ENCODE measurements at places on chromosomes 2 and 18. TPM values are rescaled to one million over a fixed set of nuclear protein-coding genes. Genes with fewer than 3 reads are reported as not detected.

- no peaks in the 10 kb centered on the region for H3K36me3 ChIP-seq
- no peak overlapping the region for H3K27ac ChIP-seq
- H3K4me1 ChIP-seq: no peaks in the 10 kb centered on the region
- peaks cover 2% of the 10 kb centered on the region for H3K27me3 ChIP-seq
- no peak for DNase-seq
Observed at GRCh38 chr18:46531482-46531881, 125.5 kb downstream of the LOXHD1 start.

DNA sequence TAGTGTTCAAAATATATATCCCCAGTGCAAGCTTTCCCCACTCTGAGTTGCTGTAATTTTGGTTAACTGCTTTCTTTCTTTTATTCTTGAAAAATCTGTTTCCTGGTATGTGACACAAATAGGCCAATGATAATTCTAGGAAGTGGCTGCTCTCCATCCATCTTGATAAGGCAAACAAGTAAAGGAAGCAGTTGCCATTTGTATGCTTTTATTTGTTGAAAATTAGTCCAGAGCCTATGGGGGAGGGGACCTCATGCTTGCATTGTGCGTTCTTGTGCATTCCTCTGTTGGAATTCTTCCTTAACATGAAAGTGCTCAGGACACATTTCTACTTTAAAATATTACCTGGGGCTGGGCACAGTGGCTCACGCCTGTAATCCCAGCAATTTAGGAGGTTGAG lies 111.2 kb upstream of the FSHR start:
- DNase-seq: no peak
- H3K27me3 ChIP-seq: no peaks in the 10 kb centered on the region
- H3K27ac ChIP-seq: no peak overlapping the region
- no peaks in the 10 kb centered on the region for H3K36me3 ChIP-seq

GRCh38 chr2:122480501-122481243 lies 725.2 kb downstream of the TSN start:
- no peak overlapping the region for H3K4me3 ChIP-seq
- H3K27ac ChIP-seq: no peak overlapping the region
- no peaks in the 10 kb centered on the region for H3K36me3 ChIP-seq
- no peak for DNase-seq
- H3K27me3 ChIP-seq: no peaks in the 10 kb centered on the region

DNA sequence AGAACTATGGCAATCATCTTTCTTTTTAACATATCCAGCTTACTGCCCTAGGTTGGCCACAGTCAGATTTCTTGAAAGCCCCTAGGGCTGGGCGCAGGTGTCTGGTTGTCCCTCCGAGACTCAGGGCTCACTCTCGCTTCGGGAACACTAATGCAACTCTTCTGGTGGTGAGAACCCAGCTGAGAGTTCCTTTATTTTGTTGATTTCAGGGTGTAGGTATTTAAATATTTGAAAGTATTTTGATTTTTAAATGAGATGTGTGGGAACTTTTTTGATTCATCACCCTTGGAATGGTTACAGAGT lies 40.7 kb downstream of the INPP4A start:
- peaks cover 89% of the 10 kb centered on the region for H3K4me1 ChIP-seq
- H3K27ac ChIP-seq: peak overlapping the region; percentile 78
- H3K27me3 ChIP-seq: no peaks in the 10 kb centered on the region
- peaks cover 3% of the 10 kb centered on the region for H3K36me3 ChIP-seq
- DNase-seq: no peak
- H3K4me3 ChIP-seq: no peak overlapping the region

IL1F10 gene
- not detected for polyA plus RNA-seq

Data from GM12878 (cell line).